ENCODE measurements at places on chromosomes 2 and 18.

DNA sequence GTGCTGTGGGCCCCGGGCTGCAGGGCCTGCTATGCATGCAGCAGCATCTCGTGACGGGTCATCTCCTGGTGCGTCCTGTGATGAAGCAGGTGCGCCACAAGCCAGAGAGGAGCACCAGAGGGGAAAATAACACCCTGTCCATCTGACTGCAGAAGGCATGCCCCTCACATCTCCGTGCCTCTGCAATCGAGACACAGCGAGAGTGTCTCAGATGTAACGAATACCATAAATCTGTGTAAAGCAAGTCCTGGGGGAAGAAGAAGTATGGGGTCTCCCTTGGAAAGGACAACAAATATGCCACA lies 137.5 kb downstream of the PTGR3 start:
- no peak for DNase-seq

GRCh38 chr2:150554046-150554445 lies 66.6 kb upstream of the RND3 start:
- no peak for DNase-seq

DNA sequence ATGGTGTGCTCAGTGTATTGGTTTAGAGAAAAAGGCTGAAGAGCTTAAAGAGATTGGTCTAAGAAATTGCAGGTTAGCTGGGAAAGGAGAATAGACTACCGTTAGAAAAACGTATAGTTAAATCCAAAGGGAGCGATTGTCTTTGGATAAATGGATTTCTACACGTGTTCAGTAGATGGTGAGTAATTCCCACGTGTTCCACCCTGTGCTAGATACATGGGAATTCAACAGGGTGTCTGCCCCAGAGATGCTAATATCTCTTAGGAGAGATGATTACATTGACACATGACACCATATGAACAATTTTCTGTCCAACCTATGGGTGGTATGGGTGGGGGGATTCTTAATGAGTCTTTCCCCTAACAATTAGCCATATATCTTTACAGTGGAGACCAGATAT lies 99.8 kb downstream of the TDRD15 start:
- no peak for DNase-seq

DNA sequence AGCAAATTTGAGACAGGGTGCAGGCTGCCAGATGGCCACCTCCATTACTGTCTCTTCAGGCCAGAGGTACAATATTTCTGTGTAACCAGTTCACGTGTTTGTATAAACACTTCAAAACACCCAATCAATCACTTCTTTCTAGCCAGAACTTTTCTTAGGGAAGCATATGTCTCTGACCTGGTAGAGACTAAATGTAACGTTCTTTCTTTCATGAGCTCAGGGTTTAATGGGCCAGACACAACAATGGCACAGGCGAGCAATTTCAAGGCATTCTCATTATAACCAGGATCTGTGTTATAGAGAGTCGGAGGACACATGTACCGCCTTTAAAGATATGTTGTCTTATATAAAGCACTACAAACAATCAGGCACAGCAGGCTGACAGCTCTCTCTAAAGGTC lies 1846.4 kb upstream of the PIK3C3 start:
- no peak for DNase-seq

DNA sequence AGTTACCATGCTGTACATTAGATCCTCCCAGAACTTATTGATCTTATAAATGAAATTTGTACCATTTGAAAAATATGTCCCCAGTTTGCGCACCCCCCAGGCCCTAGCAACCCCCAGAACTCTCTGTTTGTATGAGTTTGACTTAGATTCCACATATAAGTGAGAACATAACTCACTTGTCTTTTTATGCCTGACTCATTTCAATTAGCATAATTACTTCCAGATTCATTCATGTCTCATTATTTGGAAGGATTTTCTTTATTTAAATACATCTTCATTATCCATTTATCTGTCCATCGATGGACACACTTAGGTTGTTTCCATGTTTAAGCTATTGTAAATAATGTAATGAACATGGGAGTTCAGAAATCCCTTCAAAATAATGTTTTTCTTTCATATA lies 705.9 kb downstream of the CCDC85A start:
- DNase-seq = no peak

- no peak for DNase-seq
These were observed 762 bp downstream of the INO80C start for GRCh38 chr18:35497027-35497369.

DNA sequence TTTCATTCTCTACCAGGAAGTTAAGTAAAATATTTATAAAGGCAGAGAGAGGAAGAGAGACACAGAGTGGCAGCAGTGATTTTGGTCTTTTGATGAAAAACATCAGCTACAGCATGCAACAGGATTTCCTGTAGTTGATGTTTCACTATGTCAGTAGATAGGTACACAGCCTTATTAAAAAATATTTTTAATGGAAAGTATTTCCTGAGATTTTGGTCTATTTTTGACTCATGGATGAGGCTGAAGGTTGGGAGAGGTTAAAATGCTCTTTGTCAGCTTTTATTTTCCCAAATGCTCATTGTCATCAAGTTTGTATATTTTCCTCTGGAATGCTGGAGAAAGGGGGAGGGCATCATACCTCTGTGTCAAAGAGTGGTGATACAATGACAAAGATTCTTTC lies 1112.5 kb downstream of the CBLN2 start:
- DNase-seq = no peak
